ENCODE measurements at places on chromosomes 4 and X.

DNA sequence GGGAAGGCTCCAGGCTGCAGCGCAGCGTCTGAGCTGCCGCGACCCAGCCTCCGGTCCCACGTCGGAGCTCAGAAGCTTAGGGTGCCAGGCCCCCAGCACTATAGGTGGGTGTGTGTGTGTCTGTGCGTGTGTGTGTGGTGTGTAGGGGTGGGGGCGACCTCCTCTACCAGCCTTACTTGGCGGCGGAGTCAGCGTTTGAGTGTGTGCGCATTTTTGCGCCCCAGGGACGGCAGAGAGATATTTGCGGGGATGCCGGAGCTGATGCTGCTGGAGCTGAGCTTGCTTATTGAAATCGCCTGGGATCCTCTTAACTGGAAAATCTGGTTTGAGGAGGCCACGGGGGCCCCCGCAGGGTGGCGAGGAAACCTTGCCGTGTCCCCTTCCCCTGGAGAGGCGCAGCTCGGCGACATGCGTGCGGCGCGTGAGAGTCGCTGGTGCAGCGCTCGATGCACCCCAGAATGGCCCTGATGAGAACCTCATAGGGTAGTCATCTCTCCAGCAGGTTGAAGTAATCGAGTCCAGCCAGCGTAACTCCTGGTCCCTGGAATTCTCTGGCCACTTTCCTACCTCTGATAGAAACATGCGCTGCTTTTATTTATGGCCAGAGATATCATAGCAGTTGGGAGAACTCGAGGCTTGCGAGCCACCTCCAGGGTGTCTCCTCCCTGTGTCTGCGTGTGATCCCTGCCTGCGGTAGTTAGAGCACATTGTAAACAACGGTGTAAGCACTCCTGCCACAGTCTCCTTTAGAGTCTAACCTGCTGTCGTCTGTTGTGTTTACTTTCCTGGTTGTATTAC lies 2.7 kb downstream of the ADGRL3 start:
- no peak for DNase-seq

DNA sequence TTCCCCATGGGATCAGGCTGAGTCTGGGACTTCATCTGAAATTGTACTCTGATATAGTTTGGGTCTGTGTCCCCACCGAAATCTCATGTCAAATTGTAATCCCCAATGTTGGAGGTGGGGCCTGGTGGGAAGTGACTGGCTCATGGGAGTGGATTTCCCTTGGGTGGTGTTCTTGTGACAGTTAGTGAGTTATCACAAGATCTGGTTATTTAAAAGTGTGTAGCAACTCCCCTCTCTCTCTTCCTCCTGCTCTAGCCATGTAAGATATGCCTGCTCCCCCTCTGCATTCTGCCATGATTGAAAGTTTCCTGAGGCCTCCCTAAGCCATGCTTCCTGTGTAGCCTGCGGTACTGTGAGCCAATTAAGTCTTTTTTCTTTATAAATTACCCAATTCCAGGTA lies 61.0 kb downstream of the RASGEF1B start:
- no peak for DNase-seq

- DNase-seq = no peak
Observed at GRCh38 chr4:11914406-11914805, 485.7 kb upstream of the HS3ST1 start.

- DNase-seq = no peak
Observed at GRCh38 chrX:103831342-103831802, 685 bp downstream of the RAB9B start.

- no peak for DNase-seq
Observed at GRCh38 chrX:142084611-142085010, 120.5 kb downstream of the MAGEC2 start.

- no peak for DNase-seq
Observed at GRCh38 chr4:127219232-127219631, 413.5 kb upstream of the INTU start.

DNA sequence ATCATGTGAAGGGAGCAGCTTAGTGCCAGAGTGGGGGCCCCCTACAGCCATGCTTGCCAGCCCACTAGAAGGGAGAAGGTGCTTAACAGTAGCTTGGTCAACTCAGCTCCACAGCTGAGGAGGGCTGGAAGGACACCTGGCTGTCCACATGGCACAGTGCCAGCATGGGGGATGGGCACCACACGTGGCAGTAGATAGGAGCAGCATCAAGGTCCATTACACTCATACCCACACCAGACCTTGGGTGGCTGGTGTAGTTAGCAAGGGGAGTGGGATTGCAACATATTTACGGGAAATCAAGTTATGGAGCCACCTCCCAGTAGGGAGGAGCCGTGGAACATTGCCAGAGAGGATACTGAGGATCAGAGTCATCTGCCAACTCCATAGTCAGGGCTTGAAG lies 37.9 kb upstream of the SLC4A4 start:
- DNase-seq = no peak

DNA sequence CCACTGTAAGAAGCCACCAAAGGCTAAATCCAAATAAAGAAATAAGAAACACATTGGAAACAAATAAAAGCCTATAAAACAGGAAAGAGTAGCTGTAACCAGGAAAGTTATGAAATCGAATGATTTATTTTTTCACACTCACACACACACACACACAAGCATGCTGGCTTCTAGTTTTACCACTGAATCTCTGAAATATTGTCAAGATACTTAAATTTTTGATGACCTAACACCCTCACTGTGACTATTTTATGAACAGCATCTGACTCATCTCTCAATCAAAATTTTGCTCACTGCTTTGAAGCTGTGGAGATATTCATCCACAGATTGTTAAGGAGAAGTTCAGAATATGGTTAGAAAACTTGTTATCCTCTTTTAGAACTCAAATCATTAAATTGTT lies 13.9 kb upstream of the GABRB1 start:
- DNase-seq = no peak

- DNase-seq = no peak
Observed at GRCh38 chrX:40360557-40360956, 220.2 kb upstream of the ATP6AP2 start.

DNA sequence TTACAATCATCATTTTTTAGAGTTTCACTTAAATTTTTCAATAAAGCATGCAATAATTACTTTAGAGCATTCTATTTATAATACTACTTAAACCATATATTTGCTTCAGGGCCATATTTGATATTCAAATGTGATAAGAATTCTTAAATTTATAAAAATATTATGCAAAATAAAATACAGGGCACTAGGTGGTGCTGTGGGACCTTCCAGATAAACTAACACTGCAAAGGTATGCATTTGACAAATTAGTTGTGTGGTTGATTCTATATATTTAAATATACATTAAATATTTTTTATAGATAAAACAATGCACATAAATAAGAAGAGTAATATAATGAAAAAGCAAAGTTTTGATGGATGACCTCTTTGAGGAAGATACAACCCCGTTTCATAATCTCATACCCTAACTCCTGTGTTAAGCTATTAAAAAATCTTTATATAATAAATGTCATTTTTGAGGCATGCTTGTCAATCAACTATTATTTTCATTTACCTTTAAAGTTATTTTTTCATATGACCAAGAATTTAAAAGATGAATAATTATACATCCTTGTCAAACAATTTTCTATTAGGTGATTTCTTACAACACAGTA lies 128.4 kb downstream of the REELD1 start:
- DNase-seq = no peak

GRCh38 chrX:73262991-73263390 lies 48.3 kb upstream of the NAP1L2 start:
- no peak for DNase-seq

DNA sequence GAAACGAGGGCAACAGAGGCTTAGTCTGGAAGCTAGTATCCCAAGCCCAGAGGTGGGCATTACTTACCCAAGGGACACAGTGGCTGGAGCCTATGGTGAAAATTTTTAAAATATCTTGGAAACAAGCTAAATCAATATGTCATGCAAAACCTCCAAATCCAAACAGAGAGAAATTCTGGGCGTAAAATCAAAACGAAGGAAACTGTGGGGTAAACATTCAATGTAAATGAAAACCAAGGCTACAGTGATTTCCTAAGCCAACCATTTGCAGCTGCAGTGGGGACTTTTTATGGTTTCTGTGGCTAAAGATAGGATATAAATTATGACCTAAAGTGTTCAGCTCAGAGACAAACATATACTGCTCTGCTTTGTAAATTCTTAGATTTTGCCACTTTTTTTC lies 507.7 kb upstream of the DIAPH2 start:
- no peak for DNase-seq

DNA sequence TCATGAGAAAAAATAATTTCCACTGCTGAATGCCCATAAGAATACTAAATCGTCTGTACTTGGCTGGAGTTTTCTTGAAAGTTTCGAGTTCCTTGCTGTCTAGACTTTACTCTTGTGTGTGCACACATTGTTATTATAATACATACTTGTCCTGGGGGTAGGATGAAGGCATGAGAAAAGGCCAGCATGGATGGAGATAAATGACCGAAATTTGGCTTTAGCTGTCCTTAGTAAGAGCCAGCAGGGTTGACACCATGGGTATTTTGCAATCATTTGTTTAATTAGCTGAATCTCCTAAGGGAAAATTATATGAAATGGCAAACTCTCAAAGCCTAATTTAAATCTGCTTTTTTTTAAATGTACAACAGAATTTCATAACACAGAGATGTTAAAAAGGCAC lies 641.6 kb downstream of the ADGRL3 start:
- no peak for DNase-seq

- DNase-seq = no peak
Observed at GRCh38 chr4:6047130-6047673, 29.0 kb upstream of the C4orf50 start.

GRCh38 chr4:42816880-42817400 lies 75.6 kb upstream of the GRXCR1 start:
- no peak for DNase-seq

DNA sequence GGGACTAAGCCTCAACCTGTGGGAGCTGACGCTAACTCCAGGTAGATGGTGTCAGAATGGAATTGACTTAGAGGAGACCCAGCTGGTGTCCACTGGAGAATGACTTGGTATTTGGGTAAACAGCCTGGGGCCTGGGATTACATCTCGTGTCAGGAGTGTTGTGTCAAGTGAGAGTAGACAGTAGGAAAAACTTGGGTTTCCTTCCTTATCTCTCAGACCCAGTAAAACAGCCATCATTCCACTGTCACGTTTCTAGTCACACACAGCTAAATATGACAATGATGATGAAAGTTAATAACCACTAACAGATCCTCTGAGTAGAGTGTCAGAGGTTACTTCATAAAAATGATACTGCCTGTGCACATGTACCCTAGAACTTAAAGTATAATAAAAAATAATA lies 13.8 kb downstream of the ZNF674 start:
- no peak for DNase-seq

DNA sequence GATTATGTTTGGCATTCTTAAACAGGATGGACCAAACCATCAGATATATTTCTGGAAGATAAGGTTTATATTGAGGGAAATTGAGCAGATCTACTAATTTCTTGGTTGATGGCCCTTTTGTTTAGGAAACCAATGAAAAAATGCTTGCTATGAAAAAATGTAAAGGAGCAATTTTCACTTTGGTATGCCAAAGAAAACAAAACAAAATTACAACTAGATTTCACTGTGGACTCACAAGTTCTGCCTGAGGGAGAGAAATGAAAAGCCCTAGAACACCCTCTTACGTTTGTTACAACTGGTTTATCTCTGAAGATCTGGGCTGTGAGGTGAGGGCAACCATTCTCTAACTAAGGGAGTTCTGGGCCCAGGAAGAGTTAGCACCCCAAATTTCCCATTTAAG lies 122.5 kb upstream of the IL15 start:
- no peak for DNase-seq

Measured in cortex of kidney (tissue), 1 donor.